Right kidney (tissue), 9 donors: ENCODE measurements at places on chromosomes 2 and 18.

DNA sequence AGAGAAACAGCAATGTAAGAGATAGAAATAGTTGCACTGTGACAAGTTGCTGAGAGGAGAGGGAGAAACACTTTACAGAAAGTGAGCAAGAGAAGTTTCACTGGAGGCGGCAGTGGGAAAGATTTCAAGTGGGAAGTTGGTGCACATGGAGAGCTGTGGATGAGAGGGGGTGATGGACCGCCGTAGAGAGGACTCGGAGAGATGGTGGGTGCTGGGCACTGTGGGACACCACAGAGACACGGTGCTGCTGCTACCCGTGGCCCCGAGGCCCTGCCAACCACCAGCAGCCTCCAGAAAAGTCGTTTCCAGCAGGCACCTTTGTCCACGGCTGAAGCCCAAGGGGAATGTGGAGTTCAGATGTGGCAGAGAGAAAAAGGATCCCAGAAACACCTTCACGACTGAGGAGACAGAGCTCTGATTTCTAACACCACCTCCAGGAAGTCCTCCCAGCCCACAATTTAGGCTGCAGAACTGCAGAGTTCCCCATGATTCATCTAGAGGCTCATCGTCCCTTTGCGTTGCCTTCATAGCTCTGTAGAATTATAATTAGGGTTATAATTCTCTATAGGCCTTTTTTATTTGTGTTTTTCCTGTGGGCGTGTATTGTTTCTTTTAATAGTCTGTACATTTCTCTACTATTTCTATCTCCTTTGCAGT is 15.9 kb upstream of the IGFBP2 start:
- DNase-seq: no peak

- DNase-seq: no peak
These were observed 286.6 kb downstream of the ZEB2 start for GRCh38 chr2:144233317-144233716.

GRCh38 chr2:169715379-169716237 is 18.0 kb upstream of the KLHL23 start:
- no peak for DNase-seq

DNA sequence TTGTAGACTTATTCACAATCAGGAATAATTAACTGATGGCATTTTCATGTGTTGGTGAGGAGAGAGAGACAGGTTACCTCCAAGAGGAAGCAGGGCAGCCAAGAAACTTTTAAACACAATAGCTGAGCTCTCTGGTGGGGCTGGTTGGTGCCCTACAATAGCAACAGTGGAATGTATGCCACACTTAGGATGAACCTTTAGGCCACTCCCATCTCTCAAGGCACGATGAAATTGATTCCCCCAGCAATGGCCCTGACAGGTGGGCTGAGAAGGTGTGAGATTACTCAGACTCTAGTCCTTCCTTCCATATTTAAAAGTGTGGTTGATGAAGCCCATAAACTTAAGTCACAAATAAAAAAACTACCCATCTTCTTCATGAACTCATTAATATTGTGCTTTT is 219.4 kb upstream of the CYRIA start:
- DNase-seq: no peak

DNA sequence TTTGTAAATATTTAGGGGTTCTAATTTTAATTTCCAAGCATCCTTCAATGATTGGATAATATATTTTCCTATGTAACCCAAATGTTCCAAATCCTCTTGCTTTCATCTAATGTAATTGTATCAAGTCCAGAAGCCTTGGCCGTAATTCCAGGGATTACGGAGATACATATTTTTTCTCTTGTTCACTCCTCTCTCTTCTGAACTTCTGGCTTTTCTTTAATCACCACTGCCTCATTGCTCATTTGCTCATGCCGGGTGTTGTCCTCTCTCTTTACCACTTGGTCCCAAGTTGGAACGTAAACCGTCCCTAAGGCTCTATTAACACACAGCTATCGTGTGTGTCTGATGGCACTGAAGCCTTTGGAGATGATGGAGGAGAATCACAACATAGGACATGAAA is 188.7 kb upstream of the COL3A1 start:
- no peak for DNase-seq

GRCh38 chr2:225487878-225488416 is 88.4 kb downstream of the NYAP2 start:
- no peak for DNase-seq

GRCh38 chr2:47003641-47004427 is 88.2 kb upstream of the MCFD2 start:
- no peak for DNase-seq

DNA sequence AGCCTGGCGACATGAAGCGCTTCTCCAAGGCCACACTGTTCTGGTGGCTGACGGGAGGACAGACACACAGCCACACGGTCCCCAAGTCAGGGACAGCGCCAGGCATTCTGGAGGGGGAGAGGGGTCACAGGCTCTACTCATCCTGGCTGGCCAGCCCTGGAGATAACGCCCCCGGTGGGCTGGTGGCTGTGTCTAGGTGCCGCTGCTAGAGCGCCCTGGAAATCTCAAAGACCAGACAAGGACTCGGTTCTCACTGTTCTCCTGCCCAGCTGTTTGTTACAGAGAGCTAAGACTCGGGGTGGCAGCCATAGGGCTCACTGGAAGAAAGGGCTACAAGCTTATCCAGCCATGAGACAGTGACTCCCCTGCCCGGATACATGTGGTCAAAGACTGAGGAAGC is 72.0 kb downstream of the KCNF1 start:
- DNase-seq: no peak

- DNase-seq: no peak
These were observed 249.9 kb downstream of the PLCL1 start for GRCh38 chr2:198054299-198054698.

DNA sequence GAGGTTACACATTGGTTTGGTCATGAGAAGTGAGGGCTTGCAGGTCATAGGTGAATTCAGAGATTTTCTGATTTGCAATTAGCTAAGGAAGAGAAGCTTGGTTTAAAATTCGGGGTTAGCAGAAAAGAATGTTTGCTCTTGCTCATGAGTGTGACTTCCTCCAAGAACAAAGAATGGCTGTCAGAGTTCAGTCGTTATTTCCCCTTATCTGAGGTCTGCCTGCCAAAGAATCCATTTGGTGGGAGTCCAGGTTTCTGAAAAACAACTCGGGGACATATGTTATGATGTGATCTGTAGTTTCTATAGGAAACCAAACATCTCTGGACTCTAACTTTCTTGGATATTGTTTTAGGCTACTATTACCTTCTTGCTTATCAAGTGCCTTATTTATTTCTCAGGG is 3.2 kb upstream of the UGT1A6 start:
- no peak for DNase-seq

DNA sequence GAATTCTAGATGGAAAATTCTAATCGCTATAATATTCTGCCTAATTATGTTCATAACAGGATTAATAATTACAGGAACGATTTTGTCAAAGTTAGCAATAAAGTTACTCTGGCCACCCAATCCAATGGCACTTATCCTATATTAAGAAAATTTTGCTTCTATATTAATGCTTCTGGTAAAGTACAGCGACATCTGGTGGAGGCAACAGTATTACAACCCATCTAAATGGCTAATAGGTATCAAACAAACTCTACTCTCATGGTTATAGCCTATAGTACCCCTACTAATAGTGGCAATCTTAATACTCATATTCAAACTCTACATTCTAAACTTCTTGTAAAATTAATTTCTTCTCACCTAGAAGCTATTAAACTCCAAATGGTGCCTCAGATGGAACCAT is 1084.7 kb upstream of the LRRTM1 start:
- DNase-seq: no peak

DNA sequence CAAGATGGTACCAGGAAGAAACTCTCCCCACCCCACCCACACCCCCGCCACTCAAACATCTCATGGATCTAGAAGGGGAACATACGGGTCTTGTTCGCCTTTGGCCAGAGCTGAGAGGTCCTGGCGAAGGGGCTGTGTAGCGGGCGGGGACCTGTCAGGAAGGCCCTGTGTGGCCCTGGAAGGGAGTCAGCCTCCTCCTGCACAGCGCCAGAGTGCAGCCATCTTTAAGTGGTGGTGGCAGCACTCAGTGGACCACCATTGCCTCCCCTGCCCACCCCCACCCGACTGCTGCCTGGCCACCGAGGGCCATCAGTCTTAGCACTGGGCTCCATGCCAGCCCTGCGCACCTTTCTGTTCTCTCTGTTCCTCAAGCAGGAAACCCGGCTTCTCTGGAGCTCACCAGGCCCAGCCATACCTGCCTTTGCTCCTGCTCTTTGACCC is 11.6 kb upstream of the FAHD2A start:
- no peak for DNase-seq

GRCh38 chr2:239201531-239201876 is 199.3 kb downstream of the HDAC4 start:
- DNase-seq: no peak

GRCh38 chr18:21110713-21111345 is 784 bp downstream of the ROCK1 start:
- DNase-seq: no peak

DNA sequence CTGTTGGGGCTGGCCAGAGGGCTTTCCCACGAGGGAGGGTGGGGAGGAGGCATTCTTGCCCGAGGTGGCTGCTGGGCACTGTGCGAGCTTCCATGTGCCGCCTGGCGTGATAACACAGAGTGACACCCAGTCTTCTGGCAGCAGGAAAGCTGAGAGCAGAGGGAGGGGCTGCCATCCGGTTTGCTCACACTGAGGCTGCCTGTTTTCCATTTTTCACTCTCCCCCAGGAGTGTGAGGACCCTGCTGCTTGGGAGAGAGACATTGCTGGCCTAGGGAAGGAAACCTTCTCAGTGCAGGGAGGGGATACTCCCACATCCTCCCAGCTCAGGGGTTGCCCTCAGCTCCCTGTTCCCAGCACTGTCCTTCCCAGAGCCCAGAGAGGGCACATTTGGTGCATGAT is 73.1 kb downstream of the INHBB start:
- DNase-seq: no peak

DNA sequence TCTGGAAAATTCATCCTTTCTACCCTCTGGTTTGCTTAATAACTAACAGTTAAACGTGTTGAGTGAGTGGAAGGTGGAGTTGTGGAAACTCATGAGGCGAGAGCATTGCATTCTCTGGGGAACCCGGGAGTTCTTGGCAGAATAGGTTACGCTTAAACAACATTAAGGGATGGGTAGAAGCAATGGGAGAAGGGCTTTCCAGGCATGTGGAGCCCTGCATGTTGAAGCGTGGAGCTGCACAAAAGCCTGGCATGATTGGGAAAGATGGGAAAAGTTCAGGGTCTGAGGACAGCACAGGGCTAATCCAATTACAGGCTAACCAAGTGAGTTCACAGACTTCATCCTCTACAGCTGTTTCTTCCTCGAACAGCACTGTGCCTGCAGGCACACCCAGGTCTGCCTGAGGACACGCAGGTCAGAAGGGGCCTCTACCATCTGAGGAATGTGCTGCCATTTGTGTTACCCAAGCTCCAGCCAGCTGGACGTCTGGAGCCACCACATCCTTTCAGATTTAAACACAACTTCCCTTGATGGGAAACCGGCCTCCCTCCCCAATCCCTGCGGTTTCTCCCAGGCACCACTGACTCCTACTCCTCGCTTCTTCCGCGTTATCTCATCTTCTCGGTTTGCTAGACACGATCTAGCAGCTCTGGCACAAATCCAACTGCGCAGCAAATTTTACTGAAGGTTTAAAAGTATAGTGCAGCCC is 164.2 kb downstream of the ANTXR1 start:
- DNase-seq: peak; percentile 15

DNA sequence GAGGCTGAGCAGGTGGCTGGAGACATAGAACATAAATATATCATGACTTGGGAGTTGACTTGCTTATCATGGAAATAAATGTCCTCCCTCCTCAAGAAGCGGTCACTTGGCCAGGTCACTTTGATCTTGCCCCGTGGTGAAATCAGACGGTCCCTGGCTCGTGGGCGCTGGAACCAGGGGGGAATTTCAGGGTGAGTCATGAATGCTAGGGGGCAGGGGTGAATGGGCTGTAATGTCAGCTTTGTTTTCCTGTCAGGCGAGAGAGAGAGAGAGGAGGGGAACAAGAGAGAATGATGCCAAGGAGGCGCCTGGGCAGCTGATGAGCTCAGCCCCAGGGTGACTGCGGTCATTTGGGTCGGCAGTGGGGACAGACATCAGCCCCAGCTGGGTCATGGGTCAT is 47.7 kb downstream of the RRM2 start:
- peak; percentile 31 for DNase-seq

- DNase-seq: no peak
These were observed 12.0 kb upstream of the CASP8 start for GRCh38 chr2:201248288-201248844.

DNA sequence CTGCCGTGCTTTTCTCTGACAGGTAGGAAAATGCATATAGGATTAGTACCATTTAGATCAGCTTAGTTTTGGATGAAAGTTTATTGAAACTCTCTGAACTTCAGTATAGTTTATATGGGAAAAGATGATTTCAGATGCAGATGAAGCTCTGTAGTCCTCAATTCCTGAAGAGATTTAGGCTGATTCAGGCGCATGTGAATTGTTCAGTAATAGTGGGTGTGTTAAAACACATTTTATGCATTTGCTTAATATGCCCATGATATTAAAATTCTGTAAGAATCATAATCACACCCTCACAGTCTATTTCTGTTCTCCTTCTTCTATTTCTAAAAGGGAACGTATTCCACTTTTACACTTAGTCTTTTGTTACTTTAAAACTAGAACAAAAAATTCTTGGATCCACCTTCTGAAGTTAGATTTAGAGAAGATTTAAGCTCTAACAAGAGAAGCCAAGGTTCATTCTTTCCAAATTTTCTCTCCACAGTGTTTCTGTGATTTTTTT is 44.5 kb upstream of the FAM237A start:
- DNase-seq: no peak

- no peak for DNase-seq
These were observed 20.1 kb upstream of the SELENOI start for GRCh38 chr2:26325851-26326250.

- no peak for DNase-seq
These were observed 13.6 kb upstream of the RAB10 start for GRCh38 chr2:26020231-26020640.

- no peak for DNase-seq
These were observed 473.8 kb upstream of the MC4R start for GRCh38 chr18:60846396-60846795.

- no peak for DNase-seq
These were observed 22.7 kb downstream of the EPC2 start for GRCh38 chr2:148667113-148667836.

- DNase-seq: no peak
These were observed 14.8 kb upstream of the ADAM17 start for GRCh38 chr2:9570182-9571060.

DNA sequence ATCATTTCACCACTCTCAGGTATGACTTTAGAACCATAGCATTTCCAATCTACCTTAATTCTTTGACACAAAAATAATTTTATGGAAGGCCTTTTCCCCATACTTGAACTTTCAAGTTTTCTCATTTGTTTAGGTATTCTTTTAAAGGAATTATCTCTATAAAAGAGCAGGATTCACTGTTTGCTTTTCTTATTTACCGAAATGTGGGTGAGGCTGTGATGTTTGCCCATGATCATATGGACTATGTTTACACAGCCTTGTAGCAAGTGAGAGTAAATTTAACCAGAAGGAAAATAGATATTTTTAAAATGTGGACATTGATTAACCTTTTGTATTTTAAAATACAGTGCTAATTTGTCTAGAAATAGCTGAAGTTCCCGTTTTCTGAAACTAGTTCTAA is 26.3 kb downstream of the CAB39 start:
- DNase-seq: no peak
